ENCODE measurements at places on chromosomes 12 and 14.

DNA sequence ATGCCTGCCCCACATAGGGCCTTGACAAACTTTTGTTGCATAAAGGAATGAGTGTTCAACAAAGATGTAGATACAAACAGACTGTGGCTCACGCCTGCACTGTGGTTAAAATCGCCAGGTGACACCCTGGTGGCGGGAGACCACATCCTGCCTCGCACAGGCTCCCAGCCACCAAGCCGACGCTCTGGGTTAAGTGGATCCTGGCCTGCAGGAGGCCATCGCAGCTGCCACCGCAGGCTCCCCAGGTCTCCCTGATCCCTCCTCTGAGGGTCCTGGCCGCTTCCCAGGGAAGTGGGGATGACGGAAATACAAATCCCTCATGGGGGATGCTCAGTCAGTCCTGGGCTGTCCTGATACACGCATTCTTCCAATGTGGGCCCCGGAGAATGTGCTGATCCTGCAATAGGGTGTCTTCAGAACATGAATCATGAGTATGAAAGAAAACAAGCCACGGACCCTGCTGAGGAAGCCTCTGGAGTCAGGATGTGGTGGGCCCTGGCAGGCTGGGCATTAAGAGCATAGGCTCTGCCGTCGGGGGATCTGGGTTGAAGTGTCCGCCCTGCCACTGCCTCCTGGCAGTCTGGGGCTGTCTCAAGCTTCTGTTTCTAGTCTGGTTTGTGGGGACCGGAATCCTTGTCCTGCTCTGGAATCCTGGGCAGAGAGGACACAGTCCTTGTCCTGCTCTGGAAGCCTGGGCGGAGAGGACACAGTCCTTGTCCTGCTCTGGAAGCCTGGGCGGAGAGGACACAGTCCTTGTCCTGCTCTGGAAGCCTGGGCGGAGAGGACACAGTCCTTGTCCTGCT lies 53.5 kb upstream of the BEGAIN start:
- DNase-seq, result no peak

DNA sequence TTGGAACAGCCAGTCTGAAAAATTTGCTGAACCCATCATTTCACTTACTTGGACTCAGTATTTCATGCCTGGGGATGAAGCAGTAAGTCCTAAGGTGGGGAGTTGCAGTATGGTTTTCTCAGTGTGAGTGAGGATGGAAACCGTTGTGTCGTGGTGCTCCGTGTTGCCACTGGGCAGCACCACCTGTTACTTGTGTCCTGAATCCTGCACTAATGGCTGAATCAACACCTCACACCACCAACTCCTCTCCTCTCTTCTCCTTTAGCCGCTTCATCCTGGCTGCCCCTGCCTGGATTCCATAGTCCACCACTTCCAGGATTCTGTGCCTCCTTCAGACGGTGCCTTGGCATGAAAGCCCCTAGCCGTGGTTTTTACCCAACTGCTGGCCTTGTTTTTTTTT lies 3.0 kb upstream of the EP400 start:
- no peak for DNase-seq

- DNase-seq, result no peak
Observed at GRCh38 chr12:66092559-66093269, 37.8 kb downstream of the LLPH start.

- no peak for DNase-seq
Observed at GRCh38 chr14:98705871-98706300, 566.1 kb downstream of the BCL11B start.

DNA sequence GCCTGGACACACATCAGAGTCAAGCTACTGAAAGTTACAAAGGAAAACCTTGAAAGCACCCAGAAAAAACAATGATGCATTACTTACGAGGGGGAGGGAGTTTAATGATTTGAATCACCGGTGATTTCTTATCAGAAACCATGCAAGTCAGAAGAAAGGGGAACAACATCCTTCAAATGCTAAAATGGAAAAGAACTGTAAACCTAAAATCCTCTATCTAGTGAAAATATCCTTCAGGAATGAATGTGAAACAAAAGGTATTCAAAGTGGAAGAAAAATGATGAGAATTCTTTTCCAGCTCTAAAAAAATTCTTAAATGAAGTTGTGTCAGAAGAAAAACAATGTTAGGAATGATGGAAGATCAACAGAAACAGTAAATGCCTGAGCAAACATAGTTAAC lies 16.8 kb downstream of the SCAF11 start:
- no peak for DNase-seq

- peak; percentile 46 for DNase-seq
Observed at GRCh38 chr12:48980953-48981756, 3.0 kb downstream of the WNT1 start.

DNA sequence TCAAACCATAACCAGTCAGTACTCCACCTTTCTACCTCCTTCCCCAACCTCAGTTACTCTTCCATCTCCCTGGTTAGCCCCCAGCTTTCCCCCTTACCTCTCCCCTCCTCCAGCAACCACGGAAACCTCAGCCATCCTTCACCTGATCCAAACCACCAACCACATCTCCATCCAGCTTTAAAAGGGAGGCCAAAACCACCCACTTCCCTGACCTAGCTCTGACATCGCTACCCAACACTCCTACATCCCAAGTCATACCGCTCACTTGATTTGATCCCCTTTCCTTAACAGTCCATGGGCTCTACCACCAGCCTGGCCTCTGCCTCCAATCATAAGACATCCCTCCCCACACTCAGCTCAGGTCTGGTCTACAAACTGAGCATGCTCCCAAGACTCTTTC lies 1.5 kb downstream of the RAB35 start:
- DNase-seq, result no peak

GRCh38 chr14:91689608-91690007 lies 42.3 kb downstream of the CATSPERB start:
- DNase-seq, result no peak

DNA sequence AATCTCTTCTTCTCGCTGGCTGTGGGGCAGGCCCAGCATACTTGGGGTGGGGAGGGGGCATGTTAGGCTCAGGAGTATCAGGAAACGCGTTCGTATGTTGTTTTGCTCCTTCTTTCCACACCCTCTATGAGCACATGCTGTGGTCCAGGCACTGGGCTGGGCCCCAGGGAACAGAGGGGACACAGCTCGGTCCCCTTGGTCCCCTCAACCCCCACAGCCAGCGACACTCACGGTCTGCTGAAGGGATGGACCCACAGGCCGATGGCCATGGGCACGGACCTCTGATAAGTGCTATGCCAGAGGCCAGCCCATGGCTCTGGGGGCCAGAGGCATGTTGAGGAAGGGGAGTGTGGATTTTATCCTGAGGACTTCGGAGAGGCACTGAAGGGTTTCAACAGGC lies 6.2 kb downstream of the IFI27 start:
- DNase-seq, result no peak

- DNase-seq, result no peak
Observed at GRCh38 chr12:24854908-24855307, 94.0 kb downstream of the BCAT1 start.

- peak; percentile 42 for DNase-seq
Observed at GRCh38 chr12:92034858-92035401, 110.7 kb downstream of the BTG1 start.

DNA sequence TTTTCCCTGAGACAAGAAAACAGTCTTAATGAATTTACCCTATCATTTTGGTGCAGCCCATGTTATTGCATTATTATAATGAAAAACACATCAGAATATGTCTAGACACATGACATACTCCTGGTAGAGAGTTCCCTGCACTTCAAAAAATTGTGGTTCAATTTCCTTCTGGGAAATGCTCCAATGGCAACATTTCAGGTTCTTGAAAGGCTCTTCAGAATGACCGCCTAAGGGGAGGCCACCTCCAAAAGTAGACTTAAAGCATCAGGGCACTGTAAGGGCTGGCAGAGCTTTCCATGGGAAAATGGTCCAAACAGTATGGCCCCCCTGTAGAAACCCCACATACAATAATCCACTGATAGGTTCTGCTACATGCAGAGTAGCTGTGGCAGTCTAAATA lies 110.7 kb downstream of the SLC25A21 start:
- no peak for DNase-seq

DNA sequence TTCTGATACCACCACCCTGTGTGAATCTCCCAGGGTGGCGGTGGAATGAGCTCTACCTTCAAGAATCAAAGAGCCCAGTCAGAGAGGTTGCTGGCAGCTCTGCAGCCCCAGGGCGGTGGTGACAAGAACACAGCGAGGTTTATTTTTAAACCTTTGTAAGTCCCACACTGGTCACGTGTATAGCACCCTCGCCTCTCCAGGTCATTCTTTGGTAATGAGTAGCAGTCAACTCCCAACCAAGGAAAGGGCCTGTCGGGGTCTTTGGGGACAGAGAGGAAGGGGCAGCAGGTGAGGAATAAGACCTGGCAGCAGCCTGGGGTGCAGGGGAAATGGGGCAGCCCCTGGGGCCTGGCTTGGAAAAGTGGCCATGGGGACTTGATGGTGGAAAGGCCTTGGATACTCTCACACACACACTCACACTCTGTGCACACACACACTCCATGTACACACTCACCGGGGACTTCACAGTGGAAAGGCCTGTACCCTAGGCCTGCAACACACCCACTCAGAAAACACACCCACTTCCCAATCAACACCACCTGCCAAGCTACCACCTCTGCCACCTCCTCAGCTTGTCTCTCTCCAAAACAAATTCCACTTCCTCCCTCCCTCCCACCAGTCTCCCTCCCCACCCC lies 178.6 kb downstream of the DPF3 start:
- no peak for DNase-seq

DNA sequence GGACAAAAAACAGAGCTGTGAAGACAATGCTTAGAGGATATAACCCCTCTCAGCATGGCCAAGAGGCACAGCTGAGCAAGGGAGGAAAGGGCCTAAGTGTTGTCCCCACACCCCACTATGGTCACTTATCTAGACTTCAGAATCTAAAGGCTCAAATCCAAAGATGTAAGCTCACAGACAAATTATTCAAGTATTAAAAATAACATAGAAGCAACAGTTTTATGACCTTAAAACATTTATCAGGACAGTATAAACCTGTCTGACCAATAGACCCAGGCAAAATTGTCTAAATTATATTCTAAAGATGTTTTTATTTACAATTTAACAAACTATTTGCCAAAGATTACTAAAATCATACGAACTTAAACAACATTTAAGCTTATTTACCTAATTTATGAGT lies 28.1 kb upstream of the PRICKLE1 start:
- DNase-seq, result no peak

DNA sequence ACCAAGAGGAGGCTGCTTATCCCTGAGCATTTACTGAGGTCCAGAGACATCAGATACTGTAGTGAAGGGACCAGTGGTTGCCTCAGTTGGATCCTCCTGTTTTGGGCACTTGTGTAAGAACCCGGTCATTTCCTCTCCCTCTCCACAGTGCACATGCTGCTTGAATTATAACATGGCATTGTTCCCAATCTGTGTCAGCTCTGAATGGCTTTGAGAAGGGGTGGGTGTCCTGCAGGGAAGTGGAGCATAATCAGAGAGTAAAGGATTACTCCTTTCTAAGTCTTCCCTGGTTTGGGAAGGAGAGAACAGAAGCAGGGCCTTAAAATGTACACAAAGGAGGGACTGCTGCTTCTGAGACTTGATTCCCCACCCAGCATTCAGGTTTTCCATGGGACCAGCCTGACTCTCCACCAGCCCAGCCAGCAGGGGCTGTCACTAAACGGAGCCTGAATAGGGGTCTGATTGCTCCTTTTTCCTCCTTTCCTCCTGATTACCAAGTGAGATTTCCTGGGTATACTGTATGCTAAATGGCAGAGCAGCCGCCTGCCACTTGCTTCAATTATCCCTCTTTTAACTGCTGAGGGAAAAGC lies 78.4 kb downstream of the NRXN3 start:
- DNase-seq, result no peak

DNA sequence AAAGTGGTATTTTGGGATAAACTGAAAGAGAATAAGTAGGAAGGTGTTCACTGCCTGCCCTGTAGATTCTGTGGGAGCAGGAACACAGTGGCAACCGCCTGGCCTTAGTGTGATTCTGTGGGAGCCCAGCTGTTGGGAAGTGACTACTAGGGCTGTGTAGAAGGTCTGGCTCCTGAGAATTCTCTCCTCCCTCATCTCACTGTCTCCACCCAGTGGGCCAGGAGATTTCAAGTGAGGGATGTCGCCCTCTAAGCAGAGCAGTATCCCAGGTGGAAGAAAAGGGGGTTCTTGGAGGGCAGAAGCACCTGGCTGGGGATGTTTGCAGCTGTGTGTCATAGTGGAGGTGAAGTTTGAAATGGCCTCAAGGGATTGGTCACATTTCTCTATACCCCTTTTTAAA lies 113.7 kb downstream of the TBC1D30 start:
- DNase-seq, result no peak

GRCh38 chr12:5388581-5389535 lies 43.0 kb upstream of the NTF3 start:
- DNase-seq, result no peak

- DNase-seq, result no peak
Observed at GRCh38 chr12:75856235-75856634, 175.3 kb downstream of the PHLDA1 start.

- no peak for DNase-seq
Observed at GRCh38 chr14:43147485-43147884, 1359.6 kb downstream of the FSCB start.

DNA sequence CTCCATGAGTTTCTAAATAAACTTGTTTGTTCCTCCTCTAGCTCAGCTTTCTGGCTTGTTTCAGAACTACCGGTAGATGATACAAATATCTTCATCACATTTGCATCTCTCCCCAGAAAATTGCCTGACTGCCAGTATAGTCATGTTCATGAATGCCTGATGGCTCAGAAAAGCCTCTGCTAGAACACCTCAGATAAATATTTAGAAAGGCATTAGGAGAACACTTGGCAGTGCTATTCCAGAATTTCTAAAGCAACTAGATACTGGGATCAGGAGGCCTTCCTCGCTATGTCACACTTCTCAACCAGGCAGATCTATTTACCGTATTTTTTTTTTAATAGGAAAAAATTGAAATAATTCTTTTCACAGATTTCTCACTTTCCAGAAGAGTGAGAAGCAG lies 32.3 kb upstream of the KRAS start:
- no peak for DNase-seq

- no peak for DNase-seq
Observed at GRCh38 chr12:89573051-89573810, 47.4 kb upstream of the POC1B start.

DNA sequence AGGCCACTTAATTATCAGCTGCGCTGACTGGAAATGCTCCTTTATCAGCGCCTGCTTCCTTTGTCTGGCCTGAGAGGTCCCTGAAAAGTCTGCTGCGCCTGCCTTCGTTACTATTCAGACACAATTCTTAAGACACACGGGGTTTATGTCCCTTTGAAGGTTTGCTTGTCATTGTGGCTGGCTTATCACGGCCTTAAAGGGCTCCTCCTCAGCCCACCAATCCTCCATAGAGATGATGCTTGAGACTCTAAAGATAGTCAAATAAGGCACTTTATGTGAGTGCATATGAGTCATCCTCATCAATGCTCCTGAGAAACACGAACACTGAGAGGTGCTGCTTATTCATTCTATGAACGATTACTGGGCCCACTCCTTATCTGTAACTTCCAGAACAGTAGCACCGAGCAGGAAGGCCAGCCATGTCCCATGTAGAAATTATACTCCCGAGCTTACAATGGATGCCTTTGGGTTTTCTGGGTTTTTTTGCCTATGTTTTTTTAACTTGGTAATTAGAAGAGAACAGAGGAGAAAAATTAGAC lies 1268.2 kb upstream of the TMEM132C start:
- DNase-seq, result no peak

- peak; percentile 67 for DNase-seq
Observed at GRCh38 chr12:51868821-51869495, 18.9 kb upstream of the ANKRD33 start.

All from left hindlimb (tissue), 1 donor.